C1 segment of cervical spinal cord (tissue), 14 donors: ENCODE measurements at places on chromosomes 1 and 21.

- DNase-seq = no peak
These were observed 400.7 kb downstream of the SMYD3 start for GRCh38 chr1:246106342-246106763.

GRCh38 chr1:81330521-81330920 is 470.2 kb upstream of the ADGRL2 start:
- no peak for DNase-seq

DNA sequence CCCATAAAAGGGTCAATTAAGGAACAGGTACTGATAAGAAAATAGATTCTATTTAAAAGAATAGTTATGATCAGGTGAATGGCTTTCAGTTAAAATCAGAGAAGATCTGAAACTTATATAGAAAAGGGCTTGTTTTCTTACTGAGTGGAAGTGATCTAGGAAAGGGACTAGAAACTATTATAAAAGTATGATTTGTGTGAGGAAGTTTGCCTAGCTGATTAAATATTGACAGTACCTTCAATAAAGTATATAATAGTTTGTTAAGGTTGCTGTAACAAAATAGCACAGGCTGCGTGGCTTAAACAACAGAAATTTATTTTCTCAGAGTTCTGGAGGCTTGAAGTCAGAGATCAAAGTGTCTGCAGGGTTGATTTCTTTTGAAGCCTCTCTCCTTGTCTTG is 5.4 kb upstream of the ALG6 start:
- no peak for DNase-seq

- no peak for DNase-seq
These were observed 156.9 kb downstream of the EDEM3 start for GRCh38 chr1:184597650-184598357.

DNA sequence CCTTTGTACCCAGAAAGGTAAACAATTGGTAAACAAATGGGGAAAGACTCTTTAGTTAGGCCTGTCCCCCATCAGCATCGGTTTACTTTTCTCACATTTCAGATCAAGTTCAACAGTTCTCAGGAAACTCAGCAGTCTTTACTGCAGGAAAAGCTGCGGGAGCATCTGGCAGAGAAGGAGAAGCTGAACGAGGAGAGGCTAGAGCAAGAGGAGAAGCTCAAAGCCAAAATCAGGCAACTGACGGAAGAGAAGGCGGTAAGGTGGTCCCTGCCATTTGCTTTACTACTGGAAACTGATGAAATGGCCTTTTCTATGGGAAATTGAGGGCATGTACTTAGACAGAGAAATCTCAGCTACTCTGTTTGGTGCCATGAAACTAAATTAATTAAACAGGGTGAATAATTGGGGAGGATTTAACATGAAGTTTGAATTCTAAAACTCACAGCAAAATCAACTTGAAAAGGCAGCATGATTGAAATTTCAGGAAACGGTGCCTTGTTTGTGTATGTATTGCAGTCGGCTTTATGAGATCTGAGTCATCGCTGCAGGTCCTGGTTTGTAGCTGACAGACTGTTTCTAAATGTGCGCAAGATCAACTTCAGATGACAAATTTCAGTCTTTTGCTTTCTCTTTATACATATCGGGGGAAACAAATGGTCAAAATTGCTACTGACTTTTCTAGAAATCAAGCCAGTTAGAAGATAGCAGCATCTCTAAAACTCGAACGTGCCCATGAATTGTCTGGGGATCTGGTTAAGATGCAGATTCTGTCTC is 67.9 kb upstream of the EFHD2 start:
- DNase-seq = no peak

- DNase-seq = no peak
These were observed 164.8 kb downstream of the TNFSF18 start for GRCh38 chr1:172885971-172886370.

DNA sequence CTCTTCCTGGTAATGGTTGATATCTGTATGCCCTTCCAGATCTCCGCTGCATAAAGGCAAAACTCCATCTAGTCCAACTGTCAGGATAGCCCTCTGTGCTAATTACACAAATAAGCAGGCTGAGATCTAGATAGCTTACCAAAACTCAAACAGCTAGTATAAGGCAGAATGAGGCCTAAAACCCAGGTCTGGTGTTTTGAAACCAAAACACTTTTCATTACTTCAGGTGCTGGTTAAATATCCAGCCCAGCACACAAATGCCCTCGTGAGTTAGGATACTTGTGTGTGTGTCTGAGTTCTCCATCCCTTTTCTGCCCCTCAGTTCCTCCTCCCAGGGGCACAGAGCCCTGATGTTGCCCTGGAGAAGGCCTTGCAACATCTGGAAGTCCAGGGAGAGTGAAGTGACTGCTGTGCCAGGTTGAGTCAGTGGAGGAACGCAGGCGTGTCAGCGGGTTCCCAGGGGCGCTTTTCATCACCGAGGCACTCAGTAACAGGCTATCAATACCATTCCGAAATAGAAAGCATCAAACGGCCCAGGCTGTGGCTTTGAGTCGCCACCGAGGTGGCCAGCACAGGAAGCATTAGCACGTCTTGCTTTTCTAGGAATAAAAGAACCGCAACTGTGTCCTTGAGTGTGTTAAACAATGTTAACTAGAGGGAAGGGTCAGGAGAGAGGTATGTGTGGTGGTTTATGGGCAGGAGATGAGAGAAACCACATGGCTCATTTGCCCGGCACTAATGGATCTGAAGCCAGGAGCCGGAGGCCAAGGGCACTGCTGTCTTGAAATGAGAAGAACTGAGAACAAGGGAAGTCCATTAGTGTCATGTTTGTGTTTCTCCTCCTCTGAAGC is 90.7 kb upstream of the WLS start:
- DNase-seq = peak; percentile 7

DNA sequence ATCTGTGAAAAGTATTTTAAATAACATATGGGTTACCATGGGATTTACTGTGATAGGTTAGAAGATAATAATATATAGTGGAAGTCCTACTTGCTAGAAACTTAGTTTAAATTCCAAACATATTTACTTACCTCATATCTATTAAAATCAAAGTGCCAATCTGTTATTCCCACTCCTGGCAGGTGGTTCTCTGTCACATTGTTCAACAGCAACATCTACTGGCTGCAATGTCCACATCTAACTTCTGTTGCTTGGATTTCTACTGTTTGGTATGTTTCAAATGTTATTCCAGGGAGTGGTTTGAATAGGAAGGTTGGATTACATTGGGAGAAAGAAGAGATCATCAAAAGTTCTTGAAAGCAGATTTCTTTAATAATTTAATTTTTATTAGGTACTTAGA is 122.5 kb upstream of the NCAM2 start:
- no peak for DNase-seq

- DNase-seq = no peak
These were observed 189.9 kb upstream of the BEND5 start for GRCh38 chr1:48966583-48966982.

DNA sequence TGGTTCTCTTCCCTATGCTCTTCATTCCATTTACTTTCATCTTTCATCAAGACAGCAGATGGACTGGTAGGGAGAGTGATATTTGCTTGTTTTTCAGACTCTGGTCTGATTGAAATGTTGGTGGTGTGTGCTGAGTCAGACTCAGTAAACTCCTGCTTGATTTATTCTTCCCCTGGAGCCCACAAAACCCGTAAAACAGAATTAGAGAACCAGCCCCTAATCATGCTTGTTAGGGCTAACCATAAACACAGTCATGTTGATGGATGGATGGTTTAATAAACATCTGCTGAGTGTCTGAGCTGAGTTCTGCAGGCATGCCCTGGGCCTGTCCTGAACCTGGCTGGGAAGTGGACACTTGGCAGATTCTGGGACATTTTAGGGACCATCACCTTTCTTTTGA is 24.8 kb downstream of the NOS1AP start:
- no peak for DNase-seq

DNA sequence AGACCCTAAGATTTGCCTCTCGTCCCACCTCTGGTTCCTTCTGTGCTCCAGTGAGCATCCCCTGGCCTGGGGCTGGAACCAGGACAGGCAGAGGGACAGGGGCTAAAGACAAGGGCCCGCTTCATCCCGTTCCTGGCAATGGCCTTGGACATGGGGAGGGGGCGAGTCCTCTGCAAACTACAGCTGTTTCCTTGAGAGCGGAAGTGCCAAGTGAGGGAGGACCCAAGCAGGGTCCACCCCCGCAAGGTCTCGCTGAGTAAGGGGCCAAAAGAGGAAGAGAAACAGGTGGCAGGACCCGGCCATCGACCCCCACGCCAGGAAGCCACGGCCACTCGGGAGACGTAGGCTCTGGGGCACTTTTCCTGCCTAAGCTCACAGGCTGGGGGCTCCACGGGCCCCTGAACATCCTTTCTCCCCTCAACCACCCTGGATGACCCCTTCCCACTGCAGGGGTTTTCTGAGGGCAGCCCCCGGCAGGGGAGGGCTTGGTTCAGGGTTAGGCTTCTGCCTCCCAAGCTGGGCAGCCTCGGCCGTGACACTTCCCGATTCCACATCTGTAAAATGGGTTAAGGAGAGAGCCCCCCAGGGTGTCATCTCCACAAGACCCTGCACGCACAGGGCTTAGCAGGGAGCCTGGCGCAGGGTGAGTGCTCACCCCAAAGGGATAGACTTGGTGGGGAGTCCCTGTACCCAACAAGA is 17.9 kb upstream of the PLEKHG5 start:
- no peak for DNase-seq

DNA sequence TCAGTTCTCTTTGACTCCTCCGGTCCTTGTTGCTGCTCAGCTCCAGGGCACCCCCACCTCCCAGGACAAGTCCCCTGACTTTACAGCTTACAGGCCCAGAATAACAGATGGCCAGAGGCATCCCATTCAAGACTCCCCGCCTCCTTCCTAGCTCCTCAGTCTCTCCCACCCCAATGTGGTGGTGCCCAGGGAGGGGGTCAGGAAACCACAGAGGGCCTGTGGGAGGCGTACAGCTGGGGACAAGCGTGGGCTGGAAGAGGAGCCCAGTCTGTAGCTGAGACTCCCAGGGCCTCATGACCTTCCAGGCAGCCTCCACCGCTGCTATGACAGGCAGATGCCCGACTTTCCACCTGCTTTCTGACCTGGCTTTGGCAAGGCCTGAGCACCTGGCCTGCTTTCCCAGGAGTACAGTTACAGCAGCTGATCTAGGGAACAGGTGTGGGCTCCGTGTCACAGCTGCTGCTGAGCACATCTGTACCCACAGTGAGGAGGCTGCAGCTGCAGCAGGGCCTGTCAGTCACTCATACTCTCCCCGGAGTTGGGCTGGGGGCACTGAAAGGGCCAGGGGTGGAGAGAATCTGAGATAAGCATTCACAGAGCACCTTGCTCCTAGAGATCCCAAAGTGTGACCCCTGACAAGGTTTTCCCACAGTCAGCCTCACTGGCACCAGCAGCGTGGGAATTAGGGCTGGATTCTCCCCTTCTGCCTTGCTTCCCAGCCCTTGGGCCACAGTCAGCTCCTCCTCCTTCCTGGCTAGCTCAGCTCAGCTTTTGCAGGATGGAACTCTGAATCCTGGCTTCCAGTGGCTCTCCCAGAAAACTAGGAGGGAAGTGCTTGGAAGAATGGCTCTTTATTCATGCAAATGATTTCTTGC is 7.1 kb upstream of the NAV1 start:
- DNase-seq = no peak

DNA sequence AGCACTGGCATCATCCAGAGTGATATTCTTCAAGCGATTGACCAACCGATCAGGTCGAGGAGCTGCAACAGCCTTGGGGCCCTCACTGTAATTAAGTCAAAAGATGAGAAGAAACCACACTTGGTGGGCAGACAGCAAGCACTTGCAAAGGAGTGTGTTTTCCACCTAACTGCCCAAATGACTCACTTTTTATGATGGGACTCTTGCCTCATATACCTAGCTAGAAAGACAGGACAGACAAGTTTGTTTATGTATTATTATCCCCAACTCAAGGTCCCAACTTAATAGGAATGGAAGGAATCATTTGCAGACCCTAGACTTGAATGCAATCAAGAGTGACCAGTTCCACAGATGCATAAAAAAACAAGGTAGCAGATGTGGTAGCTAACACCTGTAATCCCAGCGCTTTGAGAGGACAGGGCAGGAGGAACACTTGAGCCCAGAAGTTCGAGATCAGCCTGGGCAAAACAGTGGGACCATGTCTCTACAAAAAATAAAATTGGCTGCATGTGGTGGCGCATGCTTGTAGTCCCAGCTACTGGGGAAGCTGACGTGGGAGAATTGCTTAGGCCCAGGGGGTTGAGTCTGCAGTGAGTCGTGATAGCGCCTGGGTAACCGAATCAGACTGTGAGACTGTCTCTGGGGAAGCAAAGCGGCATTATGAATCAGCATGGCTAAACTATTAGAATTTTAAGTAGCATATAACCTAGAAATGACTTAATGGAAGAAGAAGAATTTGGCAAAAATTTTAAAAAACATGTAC is 2.3 kb upstream of the NRAS start:
- DNase-seq = no peak

GRCh38 chr1:177256153-177257075 is 85.7 kb downstream of the BRINP2 start:
- peak; percentile 66 for DNase-seq

GRCh38 chr1:174678657-174679056 is 230.9 kb downstream of the GPR52 start:
- no peak for DNase-seq

GRCh38 chr1:98480271-98480670 is 181.2 kb upstream of the SNX7 start:
- no peak for DNase-seq

- DNase-seq = no peak
These were observed 24.8 kb downstream of the NIPAL3 start for GRCh38 chr1:24440436-24440835.

GRCh38 chr1:116988908-116989307 is 12.7 kb upstream of the CD101 start:
- no peak for DNase-seq

DNA sequence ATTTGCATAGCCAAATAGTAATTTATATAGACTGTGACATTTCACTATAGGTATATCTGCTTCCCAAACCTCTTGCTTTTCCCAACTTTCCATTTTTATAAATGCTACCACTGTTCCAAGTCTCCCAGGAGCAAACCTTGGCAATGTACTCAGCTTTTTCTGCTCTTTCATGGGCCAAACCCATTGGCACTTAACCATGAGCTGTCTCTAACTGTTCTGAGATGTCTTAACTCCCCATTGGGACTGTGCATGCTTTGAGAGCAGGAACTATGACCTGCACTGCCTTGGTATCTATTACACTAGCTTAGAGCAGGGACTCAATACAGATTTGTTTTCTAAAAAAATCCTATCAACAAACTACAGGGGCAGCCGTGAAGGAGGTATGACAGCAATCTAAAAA is 22.5 kb upstream of the KHDRBS1 start:
- no peak for DNase-seq

DNA sequence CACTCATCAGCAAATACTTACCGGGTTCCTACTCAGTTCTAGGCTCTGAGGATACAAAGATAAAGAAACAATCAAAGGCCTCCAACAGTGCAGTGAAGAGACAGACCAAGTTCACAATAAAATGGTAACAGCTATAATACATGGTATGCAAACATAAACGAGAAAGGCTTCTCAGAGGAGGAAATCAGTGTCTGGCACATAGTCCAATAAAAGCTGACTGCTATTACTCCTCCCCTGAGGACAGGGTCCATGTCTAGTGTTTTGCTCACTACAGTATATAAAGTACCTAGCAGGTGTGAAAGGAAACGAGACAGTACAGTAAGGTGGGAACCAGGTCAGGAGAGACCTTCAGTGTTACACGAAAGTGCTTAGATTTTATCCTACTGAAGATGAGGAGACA is 4.3 kb downstream of the RBM34 start:
- DNase-seq = no peak
